ENCODE measurements at places on chromosomes 5 and 9.
A peak's percentile ranks its signal among the peaks of the same experiment; 100 is the strongest.

- peak; percentile 69 for DNase-seq
Observed at GRCh38 chr9:112061152-112061740, 113.9 kb downstream of the SUSD1 start.

- DNase-seq = no peak
Observed at GRCh38 chr9:89922099-89922498, 317.3 kb downstream of the GADD45G start.

DNA sequence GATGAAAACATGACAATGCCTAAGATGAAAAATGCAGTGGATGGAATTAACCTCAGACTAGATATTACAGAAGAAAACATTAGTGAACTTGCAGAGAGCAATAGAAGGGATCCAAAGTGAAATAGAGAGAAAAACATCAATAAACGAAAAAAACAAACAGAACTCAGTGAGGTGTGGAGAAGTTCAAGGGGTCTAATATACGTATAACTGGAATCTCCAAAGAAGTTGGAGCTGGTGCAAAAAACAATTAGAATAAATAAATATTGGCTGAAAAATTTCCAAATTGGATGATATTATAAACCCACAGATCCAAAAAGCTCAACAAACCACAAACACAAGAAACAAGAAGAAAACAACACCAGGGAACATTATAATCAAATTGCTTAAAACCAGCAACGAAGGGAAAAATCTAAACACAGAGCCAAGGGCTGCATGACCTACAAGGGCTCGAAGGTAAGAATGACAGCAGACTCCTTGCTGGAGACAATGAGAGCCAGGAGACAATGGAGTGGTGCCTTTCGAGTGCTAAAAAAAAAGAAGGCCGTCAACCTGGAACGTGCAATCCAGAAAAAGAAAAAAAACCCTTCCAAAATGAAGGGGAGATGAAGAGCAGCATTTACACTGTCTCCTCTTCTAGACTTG, 11.8 kb downstream of the FAM163B start:
- DNase-seq = no peak

- DNase-seq = no peak
Observed at GRCh38 chr5:145014109-145014508, 821.0 kb downstream of the PRELID2 start.

DNA sequence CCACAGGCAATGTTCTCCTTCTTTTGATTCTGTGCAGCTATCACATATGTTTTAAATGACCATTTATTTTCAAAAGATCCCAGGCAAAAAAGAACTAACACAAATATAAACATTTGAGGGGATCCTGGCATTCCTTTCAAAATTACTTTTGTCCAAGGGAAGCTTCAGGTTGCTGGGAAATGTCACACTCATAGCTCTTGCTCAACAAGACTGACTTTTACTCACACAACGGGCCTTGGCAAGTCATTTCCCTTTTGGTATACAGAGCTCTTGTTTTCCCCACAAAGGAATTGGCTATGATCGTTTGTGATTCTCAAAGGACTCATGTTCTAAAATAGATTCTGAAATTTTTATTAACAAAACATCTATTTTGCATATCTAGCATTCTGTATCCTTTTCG, 4.5 kb upstream of the PALM2AKAP2 start:
- no peak for DNase-seq

GRCh38 chr9:105050296-105050695, 122.3 kb upstream of the ABCA1 start:
- DNase-seq = no peak

DNA sequence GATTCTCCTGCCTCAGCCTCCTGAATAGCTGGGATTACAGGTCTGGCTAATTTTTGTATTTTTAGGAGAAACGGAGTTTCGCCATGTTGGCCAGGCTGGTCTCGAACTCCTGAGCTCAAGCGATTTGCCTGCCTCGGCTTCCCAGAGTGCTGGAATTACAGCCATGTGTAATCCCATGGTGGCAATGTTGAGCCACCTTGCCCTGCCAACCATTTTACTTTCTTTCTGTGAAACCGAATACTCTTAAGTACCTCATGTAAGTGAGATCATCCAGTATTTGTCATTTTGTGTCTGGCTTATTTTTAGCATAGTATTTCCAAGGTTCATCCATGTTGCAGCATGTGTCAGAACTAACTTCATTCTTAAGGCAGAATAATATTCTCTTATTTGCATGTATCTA, 8.2 kb downstream of the PRRC2B start:
- no peak for DNase-seq

- peak; percentile 53 for DNase-seq
Observed at GRCh38 chr9:132994410-132995120, 16.1 kb downstream of the GFI1B start.

GRCh38 chr5:67164856-67165525, 31.6 kb downstream of the CD180 start:
- no peak for DNase-seq

GRCh38 chr5:143208781-143209510, 194.5 kb downstream of the NR3C1 start:
- no peak for DNase-seq

DNA sequence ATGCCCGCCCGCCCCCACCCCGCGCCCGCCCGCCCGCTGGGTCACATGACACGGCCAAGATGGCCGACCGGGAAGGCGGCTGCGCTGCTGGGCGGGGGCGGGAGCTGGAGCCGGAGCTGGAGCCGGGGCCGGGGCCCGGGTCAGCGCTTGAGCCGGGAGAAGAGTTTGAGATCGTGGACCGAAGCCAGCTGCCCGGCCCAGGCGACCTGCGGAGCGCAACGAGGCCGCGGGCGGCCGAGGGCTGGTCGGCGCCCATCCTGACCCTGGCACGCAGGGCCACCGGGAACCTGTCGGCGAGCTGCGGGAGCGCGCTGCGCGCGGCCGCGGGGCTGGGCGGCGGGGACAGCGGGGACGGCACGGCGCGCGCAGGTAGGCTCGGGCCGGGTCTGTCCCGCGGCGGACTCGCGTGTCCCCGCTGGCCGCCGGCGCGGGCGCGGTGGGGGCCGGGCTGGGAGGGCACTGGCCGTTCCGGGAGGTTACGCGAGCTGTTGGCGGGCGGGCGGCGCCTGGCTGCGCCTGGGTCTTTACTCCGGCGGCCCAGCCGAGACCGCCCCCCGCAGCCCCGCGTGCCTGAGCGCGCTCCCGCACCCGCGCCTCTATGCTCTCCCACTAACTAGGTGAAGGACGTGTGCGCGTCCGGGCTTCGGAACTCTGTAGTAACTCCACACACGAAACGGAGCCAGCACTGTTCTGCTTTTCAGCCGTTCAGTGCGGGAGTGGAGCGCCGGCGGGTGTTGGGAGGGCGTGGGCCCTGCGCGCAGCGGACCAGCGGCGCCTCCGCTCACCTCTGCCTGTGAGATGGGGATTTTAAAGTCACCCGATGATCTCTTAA, at the start of gene RUFY1:
Gene RUFY1, plus strand, starts transcription at position 44 of the 832 bp plus-strand sequence. Its CDS starts 16 bp downstream, at position 60.
- peak; percentile 90 for DNase-seq

DNA sequence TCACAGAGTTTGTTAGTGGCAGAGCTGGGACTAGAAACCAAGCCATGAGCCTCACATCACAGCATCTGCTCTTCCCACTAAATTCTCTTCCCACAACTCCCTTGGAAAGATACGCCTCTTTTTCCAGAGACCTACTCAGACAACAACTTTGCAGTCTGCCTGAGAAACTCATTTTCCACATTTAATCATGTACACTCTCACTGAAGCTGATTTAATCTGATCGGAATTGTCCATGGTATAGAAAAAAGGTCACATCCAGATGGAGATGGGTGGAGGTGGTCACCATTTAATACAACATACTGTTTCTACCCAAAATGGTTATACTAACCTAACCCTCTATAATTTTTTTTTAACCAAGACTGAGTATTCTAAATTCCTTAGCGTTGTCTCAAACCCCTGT, 366.2 kb downstream of the ENC1 start:
- no peak for DNase-seq

DNA sequence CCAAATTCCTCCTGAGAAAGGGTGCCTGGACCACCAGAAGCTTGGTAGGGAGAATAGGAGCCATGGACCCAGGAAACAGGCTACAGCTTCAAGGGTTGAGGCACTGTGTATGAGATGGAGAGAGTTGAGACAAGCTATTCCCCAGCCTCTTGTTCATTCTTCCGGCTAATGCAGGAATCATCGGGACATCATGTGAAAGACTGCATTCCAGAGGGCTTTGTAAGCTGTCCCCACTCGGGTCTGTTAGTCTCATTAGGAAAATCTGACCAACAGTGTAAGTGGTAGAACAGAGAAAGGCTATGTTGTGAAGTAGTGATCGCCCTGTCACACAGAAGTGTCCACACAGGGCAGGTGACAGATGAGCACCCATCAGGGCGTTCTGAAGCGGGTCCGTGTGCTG, 81.4 kb downstream of the GABBR2 start:
- no peak for DNase-seq

DNA sequence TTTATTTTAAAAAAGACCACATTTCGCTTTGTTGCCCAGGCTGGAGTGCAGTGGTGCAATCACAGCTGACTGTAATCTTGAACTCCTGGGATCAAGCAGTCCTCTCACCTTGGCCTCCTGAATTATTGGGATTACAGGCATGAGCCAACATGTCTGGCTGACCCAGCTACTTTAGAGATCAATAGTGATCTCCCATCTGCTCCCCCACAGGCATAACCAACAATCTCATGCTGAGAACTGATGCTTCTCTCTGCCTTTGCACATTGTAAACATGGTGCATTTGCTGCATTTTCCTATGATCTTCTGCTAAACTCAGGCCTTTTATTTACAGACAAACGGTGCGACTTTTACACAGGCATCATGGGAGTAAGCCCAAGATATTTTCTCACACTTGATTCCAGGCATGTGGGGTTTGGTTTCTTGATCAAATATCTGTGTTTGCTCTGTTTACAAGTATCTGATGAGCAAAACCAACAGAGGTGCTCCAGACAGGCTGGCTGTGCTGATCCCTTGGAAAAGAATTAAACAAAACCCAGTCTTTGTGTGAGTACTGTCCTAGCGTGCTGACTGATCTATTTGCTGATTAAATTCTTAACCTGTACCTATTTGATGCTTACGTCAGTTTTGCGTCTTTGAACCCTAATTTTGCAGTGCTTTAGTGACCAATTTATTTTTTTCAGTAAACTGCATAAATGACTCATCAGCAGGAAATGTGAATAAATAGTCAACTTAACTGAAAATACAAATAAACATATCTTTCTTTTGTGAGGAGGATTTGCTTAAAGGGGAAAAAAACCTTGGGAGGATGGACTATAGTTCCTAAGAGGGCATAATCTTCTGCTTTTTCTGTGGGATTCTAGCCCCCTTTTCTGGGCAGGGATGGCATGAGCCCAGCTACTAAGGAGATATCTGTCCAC, 191.7 kb upstream of the NR3C1 start:
- DNase-seq = no peak

GRCh38 chr5:178832618-178833201, 27.0 kb upstream of the ZNF354B start:
- no peak for DNase-seq

GRCh38 chr5:39711821-39712220, 287.0 kb upstream of the DAB2 start:
- DNase-seq = no peak

DNA sequence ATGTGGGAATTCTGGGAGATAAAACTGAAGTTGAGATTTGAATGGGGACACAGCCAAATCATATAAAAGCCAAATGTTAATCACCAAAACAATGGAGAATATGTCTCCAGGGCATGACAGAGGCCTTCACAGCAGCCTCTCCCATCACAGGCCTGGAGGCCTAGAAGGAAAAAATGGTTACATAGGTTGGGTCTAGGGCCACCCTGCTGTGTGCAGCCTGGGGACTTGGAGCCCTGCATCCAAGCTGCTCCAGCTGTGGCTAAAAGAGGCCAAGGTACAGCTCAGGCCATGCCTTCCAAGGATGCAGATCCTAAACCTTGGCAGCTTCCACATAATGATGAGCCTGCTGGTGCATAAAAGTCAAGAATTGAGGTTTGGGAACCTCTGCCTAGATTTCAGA, 85.1 kb downstream of the JAKMIP2 start:
- no peak for DNase-seq

- no peak for DNase-seq
Observed at GRCh38 chr5:1634337-1634661, 110.5 kb upstream of the LPCAT1 start.

DNA sequence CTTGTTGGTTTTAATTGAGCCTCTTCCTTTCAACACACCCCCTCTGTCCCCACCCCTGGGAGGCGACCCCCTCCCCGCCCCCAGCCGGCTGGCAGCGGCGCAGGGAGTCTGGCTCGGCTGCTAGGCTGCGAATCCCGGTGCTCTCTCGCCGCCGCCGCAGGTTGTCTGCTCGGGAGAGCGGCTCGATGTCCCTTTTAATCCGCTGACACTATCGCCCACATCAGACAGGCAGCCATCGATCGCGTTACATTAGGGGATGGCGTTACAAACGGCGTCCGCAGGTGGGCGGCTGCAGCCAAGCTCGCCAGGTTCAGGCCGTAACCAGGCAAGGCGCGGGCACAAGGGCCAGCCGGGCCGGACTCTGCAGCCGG, 1.3 kb downstream of the NR2F1-AS1 start:
- DNase-seq = peak; percentile 57

DNA sequence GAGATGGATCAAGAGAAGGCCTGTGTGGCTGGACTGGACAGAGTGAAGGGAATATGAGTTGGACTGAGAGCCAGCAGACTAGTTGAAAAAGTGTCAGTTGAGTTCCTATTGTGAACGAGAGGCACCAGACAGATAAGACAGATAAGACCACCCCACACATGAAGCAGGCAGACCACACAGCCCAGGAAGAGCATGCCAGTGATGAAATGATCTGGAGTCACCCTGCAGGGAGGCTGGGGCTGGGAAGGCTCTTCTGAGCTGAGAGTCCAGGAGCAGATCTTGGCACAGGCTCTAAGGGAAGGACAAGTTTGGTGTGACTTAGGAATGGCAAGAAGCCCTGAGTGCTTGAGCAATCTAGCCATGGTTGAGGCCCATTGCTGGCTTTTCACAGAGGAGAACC, 10.6 kb upstream of the SLC25A48 start:
- no peak for DNase-seq

- DNase-seq = no peak
Observed at GRCh38 chr5:154332451-154332850, 113.3 kb upstream of the SAP30L start.

- no peak for DNase-seq
Observed at GRCh38 chr5:35847491-35847890, 9.2 kb upstream of the IL7R start.

DNA sequence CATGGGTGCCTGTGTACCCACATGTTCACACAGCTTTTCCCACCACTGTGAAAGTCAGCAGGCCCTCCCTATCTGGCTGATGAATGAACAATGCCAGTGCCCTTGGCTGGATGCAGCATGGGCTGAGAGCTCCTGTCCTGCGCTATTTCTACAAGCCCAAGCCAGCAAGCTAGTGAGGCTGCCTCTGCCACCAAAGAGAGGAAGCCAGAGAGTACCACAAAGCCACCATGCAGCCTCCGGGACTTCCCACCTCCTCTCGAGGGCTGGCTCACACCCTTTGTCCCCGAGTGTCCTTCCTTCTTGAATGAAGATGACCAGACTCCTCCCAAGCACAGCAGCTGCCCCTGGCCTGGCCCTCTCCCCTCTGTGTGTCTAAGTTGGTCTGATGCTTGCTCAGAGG, 76.5 kb downstream of the SH3PXD2B start:
- DNase-seq = no peak

All from lower lobe of right lung (tissue), 2 donors.